Muscle of arm (tissue), 14 donors: ENCODE measurements at places on chromosomes 6 and 20. TPM values are rescaled to one million over a fixed set of nuclear protein-coding genes. Genes with fewer than 3 reads are reported as not detected.

CTCFL gene
- polyA plus RNA-seq, result 0.08 TPM

CBFA2T2 gene
- 13.2 TPM for polyA plus RNA-seq

NKX2-2 gene
- polyA plus RNA-seq, result not detected

PNPLA1 gene
- not detected for polyA plus RNA-seq

HAO1 gene
- polyA plus RNA-seq, result not detected

RUNX2 gene
- 1.3 TPM for polyA plus RNA-seq

CNR1 gene
- 0.34 TPM for polyA plus RNA-seq

SYNDIG1 gene
- 4.0 TPM for polyA plus RNA-seq

LY6G6F gene
- polyA plus RNA-seq, result not detected

SAMD3 gene
- 2.3 TPM for polyA plus RNA-seq

ACSS1 gene
- 14.6 TPM for polyA plus RNA-seq

IRF4 gene
- 0.95 TPM for polyA plus RNA-seq

C6orf15 gene
- not detected for polyA plus RNA-seq

PLCG1 gene
- polyA plus RNA-seq, result 84.6 TPM

ARMH2 gene
- polyA plus RNA-seq, result not detected

SIRPA gene
- 20.9 TPM for polyA plus RNA-seq

ABHD16B gene
- not detected for polyA plus RNA-seq

PPP1R3G gene
- 2.0 TPM for polyA plus RNA-seq

SLC22A16 gene
- polyA plus RNA-seq, result 0.29 TPM

AP5S1 gene
- polyA plus RNA-seq, result 16.2 TPM

OR2B6 gene
- polyA plus RNA-seq, result not detected
